GOT3 (cell line): ENCODE measurements at places on chromosomes 6 and 20.

- no peak for DNase-seq
Measured at GRCh38 chr6:71250099-71250602, 38.5 kb upstream of the OGFRL1 start.

- no peak for DNase-seq
Measured at GRCh38 chr6:81172056-81172740, 580.3 kb downstream of the TENT5A start.

GRCh38 chr20:32333181-32333987 lies 24.7 kb upstream of the ASXL1 start:
- DNase-seq: no peak

DNA sequence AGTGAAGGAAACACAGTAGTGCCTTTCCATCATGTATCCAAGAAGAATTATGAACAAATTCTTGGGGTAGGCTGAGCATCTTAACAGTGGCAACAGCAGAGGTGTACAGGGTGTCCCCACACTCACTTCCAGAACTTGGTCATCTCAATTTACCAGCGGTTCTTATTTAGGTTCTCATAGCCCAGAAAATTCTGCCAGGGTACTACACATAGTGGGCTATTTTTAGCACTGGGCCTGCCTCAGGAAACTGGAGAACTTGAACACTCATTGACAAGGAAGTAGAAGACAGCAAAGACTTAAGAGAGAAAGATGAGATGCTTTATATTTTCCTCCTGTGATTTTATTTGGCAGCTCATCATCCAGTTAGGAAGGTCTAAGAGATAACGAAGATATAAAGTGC lies 71.8 kb upstream of the PHIP start:
- DNase-seq: no peak

DNA sequence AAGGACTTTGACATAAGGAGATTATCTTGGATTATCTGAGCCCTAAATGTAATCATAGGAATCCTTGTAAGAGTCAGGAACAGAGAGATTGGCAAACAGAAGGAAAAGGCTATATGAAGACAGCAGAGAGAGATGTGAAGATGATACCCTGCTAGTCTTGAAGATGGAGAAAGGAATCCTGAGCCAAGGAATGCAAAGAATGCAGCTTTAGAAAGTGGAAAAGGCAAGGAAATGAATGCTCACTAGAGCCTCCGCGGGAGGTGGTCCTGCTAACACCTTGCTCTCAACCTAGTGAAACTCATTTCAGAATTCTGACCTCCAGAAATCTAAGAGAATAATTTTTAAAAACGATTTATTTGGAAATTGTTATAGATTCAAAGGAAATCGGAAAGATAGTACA lies 117.1 kb downstream of the TBXT start:
- no peak for DNase-seq

GRCh38 chr6:109073344-109074132 lies 21.1 kb downstream of the SESN1 start:
- DNase-seq: no peak

GRCh38 chr6:13146442-13146841 lies 181.9 kb downstream of the TBC1D7 start:
- DNase-seq: no peak

DNA sequence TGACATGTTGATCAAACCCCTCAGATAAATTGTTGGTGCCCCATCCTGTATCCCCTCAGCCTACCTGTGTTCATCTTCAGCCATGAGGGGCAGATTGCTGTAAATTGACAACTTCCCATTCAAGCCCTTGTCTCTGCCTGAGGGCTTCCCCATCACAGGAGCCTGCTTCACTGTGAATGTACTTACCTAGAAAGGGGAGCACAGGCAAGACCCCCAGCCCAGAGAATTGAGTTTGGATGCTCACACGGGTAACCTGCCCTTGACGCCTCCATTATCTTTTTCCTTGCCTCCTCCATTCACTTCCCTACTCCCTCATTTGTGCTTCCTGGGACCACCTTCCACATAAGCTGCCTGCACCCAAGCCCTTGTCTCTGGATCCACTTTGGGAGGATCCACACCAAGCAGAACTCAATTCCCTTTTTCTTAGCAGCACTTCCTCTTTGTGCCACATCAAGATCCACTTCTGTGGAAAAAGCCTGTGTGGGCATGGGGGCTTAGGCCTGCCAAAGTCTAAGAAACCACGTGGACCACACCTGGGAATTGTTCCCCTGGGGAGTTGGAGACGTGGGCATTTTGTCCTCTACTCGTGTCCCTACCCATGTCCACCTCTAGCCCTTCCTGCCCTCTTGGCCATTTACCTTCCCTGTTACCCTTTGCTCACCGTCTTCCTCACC lies 103.4 kb upstream of the FOXA2 start:
- DNase-seq: no peak

DNA sequence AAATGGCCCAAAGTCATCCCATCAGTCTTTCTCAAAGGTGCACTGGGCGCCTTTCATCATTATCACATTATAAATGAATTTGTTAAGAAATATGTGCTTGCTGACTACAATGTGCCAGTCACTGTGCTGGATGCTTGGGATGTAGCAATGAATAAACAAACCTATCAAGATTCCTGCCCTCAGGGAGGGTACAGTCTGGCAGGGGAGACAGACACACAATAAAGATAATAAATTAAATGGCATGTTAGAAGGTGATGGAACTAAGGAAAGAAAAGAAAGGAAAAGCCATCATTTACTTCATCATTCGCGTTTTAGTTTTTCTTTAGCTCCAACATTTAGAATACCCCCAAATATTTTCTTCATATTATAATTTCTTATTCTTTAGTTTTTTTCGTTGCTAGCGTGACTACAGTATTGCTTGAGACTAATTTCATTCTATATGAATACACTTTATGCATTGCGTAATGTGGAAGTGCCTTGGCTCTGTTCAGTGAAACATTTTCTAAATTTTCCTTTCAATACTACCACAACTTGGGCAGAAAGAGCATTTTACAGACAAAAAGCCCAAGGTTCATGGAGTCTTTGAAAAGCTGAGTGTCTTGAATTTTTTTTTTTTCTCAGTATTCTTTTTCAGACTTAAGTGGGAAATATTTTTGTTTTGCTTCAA lies 48.7 kb upstream of the CITED2 start:
- no peak for DNase-seq

DNA sequence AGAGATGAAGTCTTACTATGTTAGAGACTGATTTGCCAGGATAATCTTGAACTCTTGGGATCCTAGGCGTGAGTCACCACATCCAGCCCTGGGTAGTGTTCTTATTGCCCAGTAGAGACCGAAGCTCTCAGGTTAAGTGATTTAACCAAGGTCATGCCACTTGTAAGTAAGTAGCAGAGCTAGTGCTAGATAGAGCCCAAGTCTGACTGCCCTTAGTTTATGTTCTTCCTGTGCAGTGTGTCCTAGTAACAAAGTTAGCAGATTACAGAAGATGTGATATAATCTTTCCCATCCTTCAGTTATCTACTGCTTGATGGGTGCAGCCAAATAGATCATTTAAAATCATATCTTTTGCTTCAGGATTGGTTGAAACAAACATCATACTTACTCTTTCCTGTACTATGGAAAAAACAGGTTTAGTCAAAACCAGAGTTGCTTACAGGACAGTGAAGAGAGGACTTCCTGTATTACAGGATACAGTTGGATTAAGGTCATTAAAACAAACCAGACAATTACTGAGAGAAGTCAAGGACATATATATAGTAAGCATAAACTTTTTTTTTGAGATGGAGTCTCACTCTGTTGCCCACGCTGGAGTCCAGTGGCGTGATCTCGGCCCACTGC lies 9.5 kb upstream of the PABPC1L start:
- no peak for DNase-seq

GRCh38 chr20:33657704-33658095 lies 4.4 kb upstream of the C20orf144 start:
- DNase-seq: no peak

DNA sequence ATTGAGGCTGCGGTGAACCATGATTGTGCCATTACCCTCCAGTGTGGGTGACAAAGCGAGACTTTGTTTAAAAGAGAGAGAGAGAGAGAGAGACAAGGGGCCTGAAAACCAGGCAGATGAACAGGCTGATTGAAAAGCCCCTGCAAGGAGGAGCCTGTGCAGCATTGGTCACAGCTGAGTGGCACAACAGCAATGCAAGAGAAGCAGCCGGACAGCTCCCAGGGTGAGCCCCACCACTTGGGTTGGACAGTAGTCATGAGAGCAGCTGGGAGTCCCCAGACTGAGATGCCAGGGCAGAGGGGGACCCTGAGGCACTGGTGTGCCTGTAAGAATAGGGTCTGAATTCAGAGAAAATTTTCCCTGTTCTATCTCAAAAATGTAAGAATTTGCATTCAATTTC lies 10.2 kb downstream of the DNPH1 start:
- no peak for DNase-seq

GRCh38 chr6:45650524-45651135 lies 272.9 kb upstream of the SUPT3H start:
- no peak for DNase-seq

GRCh38 chr20:48783533-48784272 lies 44.1 kb downstream of the PREX1 start:
- no peak for DNase-seq

- no peak for DNase-seq
Measured at GRCh38 chr6:20565342-20565741, 31.1 kb downstream of the CDKAL1 start.

DNA sequence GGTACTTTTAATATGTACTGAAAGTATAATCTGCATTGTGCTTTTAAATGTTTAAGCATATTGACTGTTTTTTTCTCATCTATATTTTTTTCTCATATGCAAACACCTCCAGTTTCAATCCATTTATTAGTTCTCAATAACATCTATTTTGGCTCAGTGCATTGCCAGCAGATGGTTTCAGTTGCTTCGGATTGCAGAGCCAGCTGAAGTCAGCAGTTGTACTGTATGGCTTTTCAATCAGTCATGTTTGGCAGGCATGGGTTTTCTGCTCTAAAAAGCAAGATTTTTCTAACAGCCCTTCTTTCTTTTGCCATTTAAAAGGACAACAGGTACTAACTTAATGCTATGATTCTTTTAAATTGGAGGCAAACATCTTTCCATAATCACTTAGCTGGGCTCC lies 121.2 kb downstream of the CD109 start:
- no peak for DNase-seq

DNA sequence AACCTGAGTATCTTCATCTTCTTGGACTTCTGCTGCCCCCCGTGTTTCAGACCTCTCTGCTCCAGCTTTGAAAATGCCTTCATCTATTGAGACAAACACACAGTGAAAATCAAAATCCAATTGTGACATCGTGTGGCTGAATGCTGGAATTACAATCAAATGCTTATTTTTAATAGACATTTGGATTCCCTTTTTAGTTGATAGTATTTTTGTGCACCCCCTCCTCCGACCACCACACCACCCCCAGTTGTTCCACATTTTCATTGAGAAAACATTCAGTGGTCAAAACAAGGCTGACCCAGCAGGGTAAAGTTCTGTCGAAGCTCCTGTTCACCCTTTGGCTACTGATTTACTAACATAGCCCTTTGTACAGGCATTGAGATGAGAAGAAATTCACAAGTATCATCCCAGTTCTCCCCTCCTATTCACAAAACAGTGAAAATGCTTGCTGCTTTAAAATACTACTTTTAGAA lies 79.0 kb downstream of the NRSN1 start:
- DNase-seq: no peak

DNA sequence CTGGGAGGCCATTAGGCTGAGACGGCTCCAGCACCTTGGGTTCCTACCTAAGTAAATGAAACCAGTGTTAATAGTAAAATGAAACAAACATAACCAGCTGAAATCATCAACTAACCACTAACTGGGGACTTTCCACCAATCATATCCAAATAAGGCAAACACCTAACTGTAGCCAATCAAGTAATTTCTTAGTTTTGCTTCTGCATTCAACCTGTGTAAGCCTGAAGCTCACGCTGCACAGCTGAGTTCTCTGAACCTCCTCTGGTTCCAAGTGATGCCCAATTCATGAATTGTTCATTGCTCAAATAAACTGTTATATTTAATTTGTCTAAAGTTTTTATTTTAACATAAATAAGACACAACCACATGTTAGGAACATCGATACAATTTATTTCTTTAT lies 22.5 kb downstream of the KLHL32 start:
- no peak for DNase-seq

GRCh38 chr6:156839591-156840001 lies 62.4 kb downstream of the ARID1B start:
- no peak for DNase-seq

- no peak for DNase-seq
Measured at GRCh38 chr20:42576167-42576566, 613.5 kb downstream of the PTPRT start.

DNA sequence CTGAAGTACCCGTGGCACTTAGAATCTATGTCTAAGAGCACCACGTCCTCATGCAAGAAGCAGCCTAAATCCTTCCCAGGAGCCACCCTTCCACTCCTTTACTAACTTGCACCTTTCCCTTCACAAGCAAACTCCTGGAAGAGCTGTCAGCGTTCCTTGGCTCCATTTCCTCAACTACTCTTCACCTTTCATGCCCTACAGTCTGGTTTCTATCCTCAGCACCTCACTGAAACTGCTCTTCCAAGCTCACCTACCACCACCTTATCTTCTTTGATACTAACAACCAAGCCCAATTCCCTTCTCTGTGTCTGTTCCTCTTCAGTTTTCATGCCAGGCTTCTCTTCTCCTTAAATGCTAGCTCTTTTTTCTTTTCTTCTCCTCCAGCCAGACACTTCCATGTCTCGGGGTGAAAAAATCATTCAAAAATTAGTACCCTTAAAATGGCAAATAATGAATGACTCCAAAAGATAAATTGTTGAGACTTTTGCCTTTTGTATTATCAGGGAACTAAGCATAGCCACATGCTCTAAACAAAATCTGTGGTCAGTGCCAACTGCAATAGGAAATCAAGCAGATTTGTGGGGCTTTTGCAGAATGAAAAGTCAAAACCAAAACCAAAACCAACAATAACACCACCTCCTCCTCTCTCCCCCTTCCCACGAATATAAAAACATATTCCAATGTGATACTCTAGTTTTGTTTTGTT lies 149.6 kb upstream of the KCNK16 start:
- no peak for DNase-seq
